Neural crest cell (in vitro differentiated cells): ENCODE measurements at places on chromosomes 2 and 18.
A peak's percentile ranks its signal among the peaks of the same experiment; 100 is the strongest.

- no peak for DNase-seq
These were observed 10.8 kb downstream of the SPR start for GRCh38 chr2:72897785-72898584.

- DNase-seq, result no peak
These were observed 56.7 kb upstream of the FHL2 start for GRCh38 chr2:105455488-105456003.

- DNase-seq, result no peak
These were observed 11.1 kb upstream of the KLHL30 start for GRCh38 chr2:238127165-238128060.

DNA sequence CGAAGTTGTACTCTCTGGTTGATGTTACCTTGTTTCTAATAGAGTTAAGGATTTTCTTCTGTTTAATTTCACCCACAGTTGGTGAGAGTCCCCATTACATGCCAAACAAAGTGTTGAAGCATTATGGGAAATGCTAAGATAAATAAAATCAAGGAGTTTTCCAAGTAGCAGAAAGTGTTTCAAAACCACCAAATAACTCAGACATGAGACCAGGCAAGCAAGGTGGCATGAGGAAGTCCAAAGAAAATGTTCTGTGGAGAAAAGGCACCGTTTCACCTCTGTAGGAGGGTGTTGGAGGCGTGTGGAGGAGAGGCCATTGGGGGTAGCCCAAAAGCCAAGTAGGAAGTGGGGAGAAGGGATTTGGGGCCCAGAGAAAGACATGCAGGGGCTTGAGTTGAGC lies 8.7 kb downstream of the CFAP221 start:
- DNase-seq, result no peak

DNA sequence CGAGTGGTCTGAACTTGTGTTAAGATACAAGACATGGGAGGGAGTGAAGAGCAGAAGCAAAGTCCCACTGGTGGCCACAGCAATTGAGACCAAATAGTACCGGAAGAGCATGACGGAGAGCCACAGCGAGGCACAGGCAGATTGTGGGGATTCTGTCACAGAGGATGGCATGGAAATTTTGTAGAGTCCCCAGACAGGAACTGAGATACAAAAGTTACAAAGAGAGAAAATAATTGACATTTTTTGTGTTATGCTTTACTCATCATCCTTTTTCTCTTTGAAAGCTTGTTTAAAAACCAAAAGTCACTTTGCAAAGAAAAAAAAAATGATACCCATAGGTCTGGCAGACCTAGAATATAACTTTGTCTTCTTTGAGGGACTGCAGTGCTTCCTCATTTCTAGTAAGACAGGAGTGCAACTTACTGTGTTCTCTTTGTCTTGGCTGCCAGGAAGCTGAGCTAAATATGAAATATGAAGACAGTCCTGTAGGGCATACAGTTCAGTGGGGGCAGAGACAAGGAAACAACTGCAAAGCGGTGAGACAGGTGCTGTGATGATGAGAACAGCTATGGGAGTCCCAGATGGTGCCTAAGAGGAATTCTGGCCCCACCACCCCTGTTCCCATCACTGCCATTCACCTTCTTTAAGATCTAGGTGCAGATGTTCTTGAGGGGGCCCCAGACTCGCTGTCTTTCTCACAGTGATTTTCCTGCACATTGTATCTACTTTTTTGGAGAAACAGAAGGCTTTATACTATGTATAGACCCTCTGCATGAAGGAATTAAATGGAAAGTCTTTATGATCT lies 5.2 kb downstream of the ARHGAP25 start:
- DNase-seq, result no peak

DNA sequence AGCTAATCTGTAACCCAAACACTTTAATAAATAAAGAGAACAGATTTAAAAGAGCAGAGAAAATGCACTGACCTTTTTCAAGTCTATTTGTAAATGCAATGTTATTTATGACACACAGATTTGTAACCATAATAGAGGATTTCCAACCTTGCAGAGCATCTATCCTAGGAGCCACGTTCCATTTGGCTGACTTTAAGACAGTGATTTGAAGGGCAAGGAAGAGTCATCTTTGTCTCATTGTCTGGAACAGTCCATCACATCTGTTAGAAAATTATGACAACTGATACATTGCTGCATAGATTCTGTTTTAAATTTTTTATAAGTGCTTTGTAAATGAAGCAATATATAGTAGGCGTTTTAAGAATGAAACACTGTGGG lies 90.8 kb upstream of the L3MBTL4 start:
- DNase-seq, result no peak

- DNase-seq, result no peak
These were observed 29.9 kb downstream of the LOXHD1 start for GRCh38 chr18:46627136-46627535.

GRCh38 chr2:140880573-140880972 lies 1250.2 kb downstream of the LRP1B start:
- no peak for DNase-seq

DNA sequence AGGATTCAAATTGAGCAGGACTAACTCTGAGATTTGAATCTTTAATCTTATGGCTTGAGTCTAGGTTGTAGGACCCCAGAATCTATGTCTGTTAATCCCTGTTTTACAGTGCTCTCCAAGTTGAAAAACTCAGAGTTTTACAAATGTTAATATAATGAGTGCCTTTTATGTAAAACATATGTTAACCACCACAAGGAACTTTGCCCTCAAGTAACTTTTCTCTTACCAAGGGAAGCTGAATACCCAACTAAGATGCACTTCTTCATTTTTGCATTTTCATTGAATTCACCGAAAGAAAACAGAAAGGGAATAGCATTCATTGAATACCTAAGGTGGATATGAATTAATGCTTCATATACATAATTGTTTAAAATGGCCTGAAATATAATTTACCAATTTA lies 338.1 kb downstream of the RPRM start:
- DNase-seq, result no peak

DNA sequence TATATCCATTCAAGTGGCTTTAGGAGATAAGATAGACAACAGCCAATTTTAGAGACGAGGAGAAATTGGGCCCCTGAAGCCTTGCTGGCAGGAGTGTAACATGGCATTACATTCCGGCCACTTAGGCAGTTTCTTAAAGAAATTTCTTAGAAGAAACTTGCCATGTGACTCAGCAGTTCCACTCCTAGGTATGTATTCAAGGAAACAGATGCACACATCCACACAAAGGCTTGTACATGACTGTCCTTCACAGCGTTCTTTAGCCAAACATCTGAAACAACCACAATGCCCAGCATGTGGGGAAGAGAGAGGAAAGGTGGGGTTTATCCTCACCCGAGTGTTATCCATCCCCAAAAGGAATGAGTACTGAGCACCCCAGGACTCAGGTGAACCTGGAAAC lies 107.1 kb downstream of the NFATC1 start:
- DNase-seq, result no peak

DNA sequence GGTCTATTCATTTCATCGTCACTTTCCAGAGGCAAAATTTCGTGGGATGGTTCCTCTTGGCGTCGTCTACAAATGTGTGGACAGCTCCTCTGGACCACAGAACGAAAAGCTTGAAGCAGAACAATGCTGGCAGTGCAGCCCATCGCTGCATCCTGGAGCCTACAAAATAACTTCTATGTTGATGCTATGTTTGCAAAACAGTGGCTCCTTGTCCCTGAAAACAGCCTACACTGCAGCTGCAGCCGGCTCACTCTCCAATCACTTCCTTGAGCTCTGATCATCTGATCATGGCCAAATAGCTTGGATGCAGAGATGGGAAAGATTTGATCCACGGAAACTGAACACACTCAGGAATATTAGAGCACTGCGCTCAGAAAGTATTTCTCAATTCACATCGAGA lies 60.0 kb downstream of the DOCK10 start:
- DNase-seq, result peak; percentile 22

GRCh38 chr2:102891296-102891695 lies 129.5 kb downstream of the TMEM182 start:
- DNase-seq, result no peak

DNA sequence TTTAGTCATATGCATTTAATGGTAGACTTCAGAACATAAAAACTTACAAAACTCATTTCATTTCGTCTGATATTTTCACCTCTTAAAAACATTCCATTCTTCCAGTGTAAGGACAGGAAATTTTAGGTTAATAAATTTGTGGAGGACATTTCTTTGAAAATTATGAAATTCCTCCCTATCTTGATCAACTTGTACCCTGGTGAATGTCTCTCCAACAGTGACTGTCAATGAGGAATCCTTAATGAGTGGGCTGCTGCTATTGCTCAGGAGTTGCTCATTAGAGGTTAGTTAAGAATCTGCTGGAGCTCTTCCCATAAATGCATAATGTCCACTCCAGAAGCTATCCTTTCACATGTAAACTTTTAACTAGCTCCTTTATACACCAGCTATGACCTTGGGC lies 69.1 kb downstream of the LRP1B start:
- no peak for DNase-seq

GRCh38 chr2:120995152-120995551 lies 259.5 kb downstream of the GLI2 start:
- no peak for DNase-seq

GRCh38 chr2:48259811-48260210 lies 270.1 kb upstream of the STON1 start:
- no peak for DNase-seq

GRCh38 chr2:150924878-150925277 lies 336.8 kb downstream of the RBM43 start:
- DNase-seq, result no peak

GRCh38 chr2:235106874-235107639 lies 155.2 kb downstream of the SH3BP4 start:
- peak; percentile 64 for DNase-seq

DNA sequence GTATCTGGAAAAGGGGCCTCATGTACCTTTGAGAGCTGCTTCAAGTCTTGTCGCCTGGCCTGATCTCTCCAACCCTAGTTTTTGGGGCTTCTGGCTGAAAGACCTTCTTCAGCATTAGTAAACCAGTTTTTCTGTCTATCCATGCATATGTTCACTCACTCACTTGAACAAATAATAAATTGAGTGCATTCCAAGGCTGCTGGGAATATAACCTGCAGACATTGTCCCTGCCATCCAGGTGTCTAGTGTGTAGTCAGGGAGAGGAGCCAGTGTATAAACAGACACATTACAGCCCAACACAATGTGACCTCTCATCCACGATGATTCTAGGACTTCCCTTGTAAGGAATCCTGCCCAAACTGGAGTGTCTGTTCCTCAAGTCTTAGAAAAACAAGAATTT lies 262.1 kb downstream of the PRKCE start:
- no peak for DNase-seq

- DNase-seq, result no peak
These were observed 467.3 kb upstream of the ETAA1 start for GRCh38 chr2:66929632-66930338.

DNA sequence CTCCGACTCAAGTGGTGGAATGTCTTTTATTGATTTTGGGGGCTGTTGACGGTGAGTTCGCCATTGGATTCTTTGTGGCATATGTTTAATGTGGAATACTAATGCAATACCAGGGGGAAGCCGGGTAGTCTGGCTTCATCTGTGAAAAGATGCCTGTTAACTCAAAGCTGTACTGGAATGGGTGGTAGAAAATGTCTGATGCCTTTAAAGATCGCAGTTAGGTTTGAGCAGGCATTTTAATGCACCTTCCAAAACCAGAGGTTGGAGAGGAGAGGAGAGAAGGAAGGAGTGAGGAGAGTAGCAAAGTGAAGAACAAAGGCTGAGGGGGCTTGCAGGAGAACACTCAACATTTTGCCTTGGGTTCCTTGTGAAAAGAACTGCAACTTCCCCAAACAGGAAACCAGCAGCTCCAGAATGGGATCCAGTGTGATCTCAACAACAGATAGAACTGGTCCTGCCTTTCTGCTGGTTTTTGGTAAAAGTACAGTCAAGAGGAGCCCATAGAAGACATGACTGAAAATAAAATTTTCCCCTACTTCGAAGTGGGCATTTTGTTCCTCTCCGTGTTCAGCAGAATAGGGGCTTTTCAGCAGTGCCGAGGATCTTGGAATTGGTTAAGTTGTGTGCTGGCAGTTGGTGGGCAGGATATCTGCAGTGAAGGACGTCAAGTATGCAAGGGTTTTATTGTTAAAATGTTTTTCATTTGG lies 1.5 kb downstream of the ZNF532 start:
- no peak for DNase-seq

GRCh38 chr2:11612553-11613215 lies 57.3 kb downstream of the NTSR2 start:
- no peak for DNase-seq

- DNase-seq, result peak; percentile 14
These were observed 51.5 kb upstream of the DCC start for GRCh38 chr18:52288403-52289004.

GRCh38 chr2:134576478-134576877 lies 142.3 kb downstream of the TMEM163 start:
- no peak for DNase-seq

- DNase-seq, result no peak
These were observed 12.0 kb upstream of the DDX1 start for GRCh38 chr2:15579641-15580040.

GRCh38 chr2:31227711-31228125 lies 6.2 kb upstream of the EHD3 start:
- DNase-seq, result no peak

DNA sequence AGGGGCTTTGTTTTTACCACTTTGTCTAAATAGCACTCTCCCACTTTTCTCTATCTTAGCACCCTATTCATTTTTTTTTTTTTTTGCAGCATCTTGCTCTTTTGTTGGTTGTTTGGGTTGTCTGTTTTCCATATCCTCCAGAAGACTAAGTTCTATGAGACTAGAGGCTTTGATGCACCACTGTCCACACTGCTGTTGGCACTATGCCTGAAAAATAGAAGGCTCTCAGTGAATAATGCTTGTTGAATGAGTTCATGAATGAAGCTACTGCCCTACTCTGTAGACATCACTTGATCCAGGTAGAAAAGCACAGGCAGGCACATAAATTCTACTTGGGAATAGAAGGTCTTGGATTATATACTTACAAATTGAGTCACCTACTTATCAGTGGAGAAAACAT lies 7.3 kb downstream of the IL1A start:
- DNase-seq, result no peak

GRCh38 chr2:85662899-85663593 lies 5.0 kb downstream of the SFTPB start:
- DNase-seq, result no peak

- DNase-seq, result no peak
These were observed 46.7 kb upstream of the KCNF1 start for GRCh38 chr2:10864861-10865636.

- no peak for DNase-seq
These were observed 273.1 kb downstream of the SP3 start for GRCh38 chr2:173692068-173692467.

- no peak for DNase-seq
These were observed 257.8 kb upstream of the GALNT5 start for GRCh38 chr2:156999661-157000060.
